ENCODE measurements at places on chromosomes 4 and X.

GRCh38 chr4:94127707-94128328, 79.8 kb upstream of the SMARCAD1 start:
- H3K27me3 ChIP-seq, result peaks cover 9% of the 10 kb centered on the region
- no peak overlapping the region for H3K4me3 ChIP-seq
- H3K4me1 ChIP-seq, result no peaks in the 10 kb centered on the region
- H3K36me3 ChIP-seq, result no peaks in the 10 kb centered on the region
- DNase-seq, result peak; percentile 54

GRCh38 chr4:168893807-168894206, 116.2 kb downstream of the CBR4 start:
- no peak overlapping the region for H3K27ac ChIP-seq
- no peaks in the 10 kb centered on the region for H3K27me3 ChIP-seq
- DNase-seq, result no peak
- no peak overlapping the region for H3K4me3 ChIP-seq

DNA sequence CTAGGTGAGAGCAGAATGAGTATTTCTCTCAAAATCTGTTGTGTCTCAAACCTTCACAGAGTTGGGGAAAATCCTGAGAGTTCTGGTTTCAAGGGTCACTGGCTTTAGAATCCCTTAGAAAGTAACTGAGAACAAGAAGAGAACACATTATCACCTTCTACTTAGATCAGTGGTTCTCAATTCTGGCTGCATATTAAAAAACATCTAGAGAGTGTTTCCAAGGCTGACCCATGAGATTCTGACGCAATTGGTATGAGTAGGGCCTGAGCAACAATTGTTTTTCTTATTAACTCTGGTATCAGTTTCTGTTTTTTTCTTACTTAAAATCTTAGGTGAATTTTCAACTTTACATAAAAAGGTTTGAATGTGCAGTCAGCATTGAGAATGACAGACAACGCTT, 212.8 kb downstream of the HS6ST2 start:
- H3K27ac ChIP-seq, result no peak overlapping the region
- no peaks in the 10 kb centered on the region for H3K27me3 ChIP-seq
- H3K4me3 ChIP-seq, result no peak overlapping the region
- H3K4me1 ChIP-seq, result no peaks in the 10 kb centered on the region
- no peak for DNase-seq
- no peaks in the 10 kb centered on the region for H3K36me3 ChIP-seq

DNA sequence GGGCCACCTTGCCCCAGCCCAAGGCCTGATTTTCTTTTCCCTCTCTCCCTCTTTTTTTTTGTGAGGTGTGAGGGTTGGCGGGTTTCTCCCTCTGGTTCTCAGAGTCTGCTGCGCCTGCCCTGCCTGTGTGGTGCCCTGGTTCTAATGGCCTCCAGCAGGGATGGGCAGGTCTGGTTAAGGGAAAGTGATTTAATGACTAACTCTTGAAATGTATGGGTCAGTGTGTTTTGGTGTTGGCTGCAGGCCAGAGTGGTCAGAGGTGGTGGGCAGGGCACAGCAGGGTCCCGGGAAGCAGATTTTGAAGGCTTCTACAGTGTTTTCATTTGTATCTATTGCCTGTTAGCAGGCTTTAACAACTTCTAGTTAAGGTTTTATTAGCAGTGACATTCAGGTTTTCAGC, 39.0 kb downstream of the JADE1 start:
- H3K4me3 ChIP-seq, result no peak overlapping the region
- H3K27me3 ChIP-seq, result no peaks in the 10 kb centered on the region
- DNase-seq, result no peak
- H3K27ac ChIP-seq, result no peak overlapping the region

DNA sequence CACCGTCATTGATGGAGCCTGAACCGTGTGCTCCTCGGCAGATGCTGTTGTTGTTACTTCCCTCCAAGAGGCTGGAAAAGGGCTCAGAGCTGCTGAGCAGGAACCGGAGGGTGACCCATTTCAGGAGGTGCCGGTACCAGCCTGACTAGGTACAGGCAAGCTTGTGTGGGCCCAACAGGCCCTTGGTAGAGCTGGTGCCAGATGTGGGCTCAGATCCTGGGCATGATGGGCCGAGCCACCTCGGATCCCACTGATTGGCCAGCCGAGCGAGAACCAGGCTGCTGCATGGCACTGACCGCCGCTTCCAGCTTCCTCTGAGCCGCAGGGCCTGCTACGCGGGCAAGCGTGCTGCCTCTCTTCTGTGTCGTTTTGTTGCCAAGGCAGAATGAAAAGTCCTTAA, 33.7 kb downstream of the NOP14 start:
- no peaks in the 10 kb centered on the region for H3K36me3 ChIP-seq
- no peak for DNase-seq
- H3K27ac ChIP-seq, result no peak overlapping the region
- no peak overlapping the region for H3K4me3 ChIP-seq
- H3K4me1 ChIP-seq, result peaks cover 5% of the 10 kb centered on the region

- H3K27ac ChIP-seq, result no peak overlapping the region
- H3K4me1 ChIP-seq, result no peaks in the 10 kb centered on the region
- no peak overlapping the region for H3K4me3 ChIP-seq
- no peaks in the 10 kb centered on the region for H3K27me3 ChIP-seq
- no peak for DNase-seq
- H3K36me3 ChIP-seq, result no peaks in the 10 kb centered on the region
These were observed 54.2 kb upstream of the SPANXN3 start for GRCh38 chrX:143571521-143571920.

- H3K27me3 ChIP-seq, result no peaks in the 10 kb centered on the region
- no peak overlapping the region for H3K27ac ChIP-seq
- no peaks in the 10 kb centered on the region for H3K36me3 ChIP-seq
These were observed 17.7 kb upstream of the TMEM144 start for GRCh38 chr4:158192439-158193158.

GRCh38 chrX:150329282-150329681, 33.8 kb upstream of the MAMLD1 start:
- H3K27me3 ChIP-seq, result no peaks in the 10 kb centered on the region
- H3K4me3 ChIP-seq, result no peak overlapping the region
- DNase-seq, result no peak
- no peak overlapping the region for H3K27ac ChIP-seq
- H3K36me3 ChIP-seq, result no peaks in the 10 kb centered on the region

- no peak overlapping the region for H3K27ac ChIP-seq
- no peaks in the 10 kb centered on the region for H3K36me3 ChIP-seq
- H3K4me3 ChIP-seq, result no peak overlapping the region
- no peak for DNase-seq
- no peaks in the 10 kb centered on the region for H3K4me1 ChIP-seq
These were observed 42.5 kb downstream of the FAAH2 start for GRCh38 chrX:57329008-57329407.

DNA sequence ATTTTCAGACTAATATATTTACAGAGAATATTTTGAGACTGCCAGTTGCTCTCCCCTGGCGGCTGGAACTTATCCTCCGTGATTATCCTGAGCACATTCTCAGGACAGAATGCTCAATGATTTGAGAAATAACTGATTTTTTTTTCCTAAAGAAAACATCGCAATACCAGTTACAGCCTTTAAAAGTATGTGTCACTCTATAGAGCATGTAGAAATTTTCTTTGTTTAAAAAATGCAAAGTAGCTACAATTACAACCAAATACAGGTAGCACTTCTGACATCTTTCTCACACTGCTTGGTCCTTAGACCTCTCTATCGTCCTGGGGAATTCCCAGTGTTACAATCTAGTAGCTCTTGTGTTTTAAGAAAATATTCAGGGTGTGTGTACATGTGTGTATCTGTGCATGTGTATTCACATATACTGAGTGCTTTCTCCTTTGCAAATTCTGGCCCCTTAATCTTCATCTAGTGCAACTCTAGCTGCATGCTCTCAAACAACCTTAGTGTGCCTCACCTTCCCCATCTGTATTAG, 13.8 kb downstream of the APBB2 start:
- H3K4me1 ChIP-seq, result peaks cover 60% of the 10 kb centered on the region
- no peaks in the 10 kb centered on the region for H3K27me3 ChIP-seq
- DNase-seq, result no peak
- no peak overlapping the region for H3K27ac ChIP-seq
- H3K36me3 ChIP-seq, result no peaks in the 10 kb centered on the region

DNA sequence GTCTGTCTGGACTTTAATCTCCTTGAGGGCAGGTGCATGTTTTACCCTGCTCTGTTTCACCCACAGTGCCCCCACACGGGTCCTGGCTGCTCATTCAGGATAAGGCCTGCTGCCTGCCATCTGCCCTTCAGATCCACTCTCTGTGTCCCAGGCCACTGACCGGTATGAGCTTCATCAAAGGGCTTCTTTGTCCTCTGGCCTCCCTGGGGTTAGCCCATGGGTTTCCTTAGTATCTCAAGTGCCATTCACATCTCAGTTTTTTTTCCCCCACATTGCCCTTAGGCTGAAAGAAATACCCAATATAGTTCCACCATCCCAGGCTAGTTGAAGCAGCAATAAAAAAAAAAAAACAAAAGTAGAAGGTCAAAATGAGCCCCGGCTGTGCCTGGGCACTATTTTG, 9.3 kb downstream of the CD99L2 start:
- H3K27ac ChIP-seq, result no peak overlapping the region
- no peaks in the 10 kb centered on the region for H3K36me3 ChIP-seq
- H3K4me3 ChIP-seq, result no peak overlapping the region
- no peaks in the 10 kb centered on the region for H3K27me3 ChIP-seq

GRCh38 chrX:16573781-16574180, 76.2 kb upstream of the S100G start:
- DNase-seq, result peak; percentile 84
- peak overlapping the region; percentile 49 for H3K27ac ChIP-seq
- no peaks in the 10 kb centered on the region for H3K27me3 ChIP-seq
- no peaks in the 10 kb centered on the region for H3K36me3 ChIP-seq

GRCh38 chrX:43373032-43373431, 283.1 kb upstream of the MAOA start:
- H3K27ac ChIP-seq, result no peak overlapping the region
- H3K4me3 ChIP-seq, result no peak overlapping the region
- H3K36me3 ChIP-seq, result no peaks in the 10 kb centered on the region
- no peaks in the 10 kb centered on the region for H3K4me1 ChIP-seq

- no peaks in the 10 kb centered on the region for H3K4me1 ChIP-seq
- no peak for DNase-seq
- H3K27ac ChIP-seq, result no peak overlapping the region
- H3K27me3 ChIP-seq, result no peaks in the 10 kb centered on the region
- H3K36me3 ChIP-seq, result no peaks in the 10 kb centered on the region
These were observed 328.8 kb downstream of the ADAM29 start for GRCh38 chr4:175246941-175247340.

GRCh38 chrX:103254171-103254824, 657 bp downstream of the TCEAL8 start:
- no peaks in the 10 kb centered on the region for H3K4me1 ChIP-seq
- H3K36me3 ChIP-seq, result 0 out of 2 replicates have a peak, but pooled peaks cover 3% of the 10 kb centered on the region
- DNase-seq, result peak; percentile 59
- H3K27ac ChIP-seq, result peak overlapping the region; percentile 89
- no peaks in the 10 kb centered on the region for H3K27me3 ChIP-seq

DNA sequence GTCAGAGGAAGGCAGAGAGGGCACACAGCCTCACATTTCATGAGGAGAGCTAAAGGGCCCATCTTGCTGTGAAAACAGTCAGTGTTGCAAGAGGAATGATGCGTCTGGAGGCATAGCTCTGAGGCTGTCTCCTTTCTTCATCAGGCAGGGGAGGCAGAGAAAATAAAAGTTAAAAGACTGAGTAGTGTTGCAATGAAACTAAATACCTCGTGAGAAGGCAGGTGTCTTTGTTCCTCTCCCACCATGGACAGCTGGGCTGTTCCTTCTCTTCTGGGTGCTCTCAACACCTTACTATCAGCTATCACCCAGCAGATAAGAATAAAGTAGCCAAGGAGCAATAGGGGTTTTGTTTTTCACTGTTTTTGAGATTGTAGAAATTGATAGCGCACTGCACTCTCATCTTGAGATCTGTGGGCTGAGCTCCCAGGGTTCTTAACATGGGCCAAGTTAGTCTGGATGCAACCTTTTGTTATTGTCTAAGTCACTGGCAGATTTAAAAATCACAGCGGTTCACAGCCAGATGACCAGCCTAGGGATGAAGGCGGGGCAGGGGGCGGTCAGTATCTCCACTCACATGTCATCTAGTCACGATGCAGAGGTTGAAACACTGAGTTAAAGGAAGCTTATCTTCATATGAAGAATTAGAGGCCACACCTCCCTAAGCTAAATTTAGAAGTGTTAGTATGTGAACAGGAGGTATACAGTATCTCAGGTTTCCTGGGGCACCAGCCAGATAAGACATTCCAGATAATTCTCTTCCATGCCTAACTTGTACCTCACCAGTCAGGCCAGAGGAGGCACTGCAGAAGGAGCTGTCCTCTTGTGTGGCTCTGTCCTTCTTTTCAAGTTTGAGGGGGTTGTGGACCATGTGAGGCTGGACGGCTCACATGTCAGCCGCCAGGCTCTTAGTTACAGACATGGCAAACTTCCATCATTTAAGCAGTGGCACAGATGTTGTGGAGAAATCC, 36.9 kb downstream of the PARM1 start:
- H3K4me3 ChIP-seq, result no peak overlapping the region
- H3K36me3 ChIP-seq, result no peaks in the 10 kb centered on the region
- H3K27ac ChIP-seq, result no peak overlapping the region
- H3K4me1 ChIP-seq, result no peaks in the 10 kb centered on the region
- DNase-seq, result no peak
- H3K27me3 ChIP-seq, result no peaks in the 10 kb centered on the region

GRCh38 chrX:134162032-134162431, 75.0 kb upstream of the CCDC160 start:
- H3K36me3 ChIP-seq, result no peaks in the 10 kb centered on the region
- H3K27me3 ChIP-seq, result no peaks in the 10 kb centered on the region

DNA sequence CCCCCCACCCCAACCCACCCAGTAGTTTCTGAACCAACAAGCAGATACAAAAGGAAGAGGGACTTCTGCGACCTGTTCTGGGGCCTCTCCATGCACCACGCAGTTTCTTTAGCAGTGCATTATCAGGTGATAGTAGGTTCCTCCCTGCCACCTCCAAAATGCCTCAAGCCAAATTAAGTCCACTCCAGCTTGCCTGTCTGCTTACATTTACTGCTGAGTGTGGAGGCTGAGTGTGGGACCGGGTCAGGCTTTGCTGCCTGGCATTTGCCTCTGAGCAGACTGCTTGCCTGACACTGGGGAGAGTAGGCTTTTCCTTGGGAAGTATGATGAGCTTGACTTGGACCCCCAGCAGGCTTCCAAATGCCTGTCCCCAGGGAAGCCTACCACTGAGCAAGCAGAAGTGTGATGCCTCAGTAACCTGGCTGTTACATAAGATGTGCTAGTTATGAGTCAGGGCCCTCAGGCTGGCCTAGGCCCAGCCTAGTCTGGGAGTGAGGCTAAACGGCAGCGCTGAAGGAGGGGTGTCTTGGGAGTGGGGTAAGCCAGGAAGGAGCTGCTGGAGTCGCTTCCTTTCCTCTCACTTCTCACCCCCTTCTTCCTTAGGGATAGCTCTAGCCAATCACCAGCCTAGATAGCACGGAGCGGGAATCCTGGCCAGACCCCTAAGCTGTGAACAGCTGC, 9.0 kb downstream of the TSC22D3 start:
- no peaks in the 10 kb centered on the region for H3K27me3 ChIP-seq
- H3K36me3 ChIP-seq, result no peaks in the 10 kb centered on the region
- peak; percentile 71 for DNase-seq
- no peak overlapping the region for H3K27ac ChIP-seq
- no peak overlapping the region for H3K4me3 ChIP-seq

DNA sequence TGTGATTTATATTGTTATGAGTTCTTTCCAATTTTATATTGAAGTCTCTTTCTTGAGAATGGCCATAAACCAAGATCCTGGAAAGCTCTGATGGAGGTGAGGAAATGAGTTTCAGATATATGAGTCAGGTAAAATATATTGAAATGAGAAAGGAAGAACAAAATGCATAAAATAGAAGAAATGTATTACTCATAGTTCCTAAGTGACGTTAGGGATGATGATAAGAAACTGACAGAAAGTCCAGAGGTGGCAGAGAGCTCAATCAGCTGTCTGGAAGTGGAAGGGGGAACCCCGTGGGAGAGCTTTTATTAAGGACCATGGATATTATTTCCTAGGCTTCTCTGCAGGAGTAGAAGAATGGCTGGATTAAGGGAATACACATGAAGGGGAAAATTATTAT, 24.6 kb downstream of the UGT2B7 start:
- no peaks in the 10 kb centered on the region for H3K4me1 ChIP-seq
- H3K27ac ChIP-seq, result no peak overlapping the region
- H3K4me3 ChIP-seq, result no peak overlapping the region
- no peak for DNase-seq
